ENCODE measurements at places on chromosomes 13 and 19.

GRCh38 chr13:30576528-30576927 is 41.2 kb upstream of the USPL1 start:
- no peak for DNase-seq

GRCh38 chr13:70014337-70014736 is 93.3 kb upstream of the ATXN8OS start:
- DNase-seq: no peak

GRCh38 chr13:26705536-26705935 is 55.0 kb downstream of the GPR12 start:
- DNase-seq: no peak

DNA sequence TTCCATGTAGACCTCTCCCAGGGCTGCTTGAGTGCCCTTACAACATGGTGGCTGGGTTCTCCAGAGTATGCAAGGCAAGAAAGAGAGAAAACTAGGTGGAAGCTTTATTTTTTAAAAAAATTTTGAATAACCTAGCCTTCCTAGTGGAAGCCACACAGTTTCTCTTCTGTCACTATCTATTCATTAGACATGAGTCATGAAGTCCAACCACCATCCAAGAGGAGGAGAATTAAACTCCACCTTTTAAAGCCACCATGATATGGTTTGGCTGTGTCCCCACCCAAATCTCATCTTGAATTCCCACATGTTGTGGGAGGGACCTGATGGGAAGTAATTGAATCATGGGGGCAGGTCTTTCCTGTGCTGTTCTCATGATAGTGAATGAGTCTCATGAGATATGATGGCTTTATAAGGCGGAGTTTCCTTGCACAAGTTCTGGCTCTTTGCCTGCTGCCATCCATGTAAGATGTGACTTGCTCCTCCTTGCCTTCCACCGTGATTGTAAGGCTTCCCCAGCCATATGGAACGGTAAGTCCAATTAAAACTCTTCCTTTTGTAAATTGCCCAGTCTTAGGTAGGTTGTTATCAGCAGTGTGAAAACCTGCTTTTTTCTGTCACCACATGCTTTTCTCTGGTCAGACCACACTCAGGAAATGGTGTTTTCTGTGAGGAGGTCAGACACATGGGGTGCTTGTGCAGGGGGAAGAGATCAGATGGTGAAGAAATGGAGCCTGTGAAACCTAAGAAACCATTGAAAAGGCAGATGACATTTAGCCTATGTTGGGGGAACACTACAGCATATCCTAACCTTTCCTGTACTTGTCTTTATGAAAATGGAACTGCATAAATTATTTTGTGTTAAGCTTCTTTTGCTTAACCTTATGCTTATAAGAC is 57.7 kb downstream of the ANKRD10 start:
- no peak for DNase-seq

DNA sequence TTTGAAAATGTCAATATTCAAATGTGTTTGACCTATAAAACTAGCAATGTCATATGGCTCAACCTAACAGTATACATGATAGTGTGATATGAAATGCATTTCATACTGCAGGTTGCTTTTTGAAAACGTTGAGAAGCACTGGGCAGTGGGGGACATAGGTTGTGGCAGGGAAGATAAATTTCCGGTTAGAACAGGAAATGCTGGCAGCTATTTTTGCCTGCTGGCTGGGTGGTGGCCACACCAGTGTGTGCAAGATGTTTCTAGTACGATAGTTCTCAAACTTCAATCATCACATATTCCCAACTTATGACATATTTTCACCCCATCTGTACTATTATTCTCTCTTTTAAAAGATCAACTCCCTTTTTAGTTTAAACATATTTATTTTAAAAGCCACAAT is 17.2 kb downstream of the FXYD5 start:
- peak; percentile 37 for DNase-seq

DNA sequence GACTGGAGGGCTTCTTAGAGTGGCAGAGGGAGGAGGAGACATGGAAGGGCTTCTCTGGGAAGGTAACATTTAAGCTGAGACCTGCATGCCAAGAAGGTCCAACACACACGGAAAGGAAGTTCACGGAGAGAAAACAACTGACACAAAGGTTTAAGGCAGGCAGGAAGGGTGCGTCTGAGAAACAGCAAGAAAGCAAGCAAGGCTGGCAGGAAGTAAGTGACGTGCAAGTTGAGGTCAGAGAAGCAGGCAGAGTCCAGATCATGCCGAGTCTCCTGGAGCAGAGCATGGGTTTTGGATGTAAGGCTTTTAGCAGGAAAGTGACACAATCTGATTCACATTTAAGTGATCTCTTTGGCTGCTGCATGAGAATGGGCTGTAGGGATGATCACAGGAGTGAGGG is 60.5 kb downstream of the ATP7B start:
- no peak for DNase-seq

DNA sequence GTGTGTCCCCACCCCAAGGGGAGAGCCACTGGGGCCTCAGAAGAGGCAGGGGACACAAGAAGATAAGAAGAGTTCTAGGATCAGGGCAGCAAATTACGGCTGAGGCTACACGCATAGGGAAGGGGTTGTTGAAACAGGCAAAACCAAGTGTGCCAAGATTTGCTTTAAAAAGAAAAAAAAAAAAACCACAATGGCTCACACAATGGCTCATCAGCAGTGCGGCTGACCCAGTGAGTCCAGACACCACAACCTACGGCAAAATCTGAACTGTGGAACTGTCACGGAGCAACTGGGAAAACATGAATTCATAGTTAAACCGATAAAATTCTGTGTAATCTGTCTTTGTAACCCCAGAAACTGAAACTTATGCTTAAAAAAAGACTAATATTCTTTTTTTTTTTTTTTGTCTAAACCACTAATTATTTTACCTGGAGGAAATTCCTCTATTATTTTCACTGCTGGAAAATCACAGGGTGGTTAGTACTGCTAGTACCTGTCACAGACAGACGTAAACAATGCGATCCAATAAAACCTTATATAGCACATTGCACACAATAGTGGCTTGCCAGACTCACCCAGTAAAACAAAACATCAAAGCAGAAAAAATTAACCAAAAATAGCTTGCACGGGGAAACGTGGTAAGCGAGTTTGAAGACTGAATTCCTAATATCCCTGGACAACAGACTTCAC is 325.4 kb upstream of the TSHZ3 start:
- no peak for DNase-seq

DNA sequence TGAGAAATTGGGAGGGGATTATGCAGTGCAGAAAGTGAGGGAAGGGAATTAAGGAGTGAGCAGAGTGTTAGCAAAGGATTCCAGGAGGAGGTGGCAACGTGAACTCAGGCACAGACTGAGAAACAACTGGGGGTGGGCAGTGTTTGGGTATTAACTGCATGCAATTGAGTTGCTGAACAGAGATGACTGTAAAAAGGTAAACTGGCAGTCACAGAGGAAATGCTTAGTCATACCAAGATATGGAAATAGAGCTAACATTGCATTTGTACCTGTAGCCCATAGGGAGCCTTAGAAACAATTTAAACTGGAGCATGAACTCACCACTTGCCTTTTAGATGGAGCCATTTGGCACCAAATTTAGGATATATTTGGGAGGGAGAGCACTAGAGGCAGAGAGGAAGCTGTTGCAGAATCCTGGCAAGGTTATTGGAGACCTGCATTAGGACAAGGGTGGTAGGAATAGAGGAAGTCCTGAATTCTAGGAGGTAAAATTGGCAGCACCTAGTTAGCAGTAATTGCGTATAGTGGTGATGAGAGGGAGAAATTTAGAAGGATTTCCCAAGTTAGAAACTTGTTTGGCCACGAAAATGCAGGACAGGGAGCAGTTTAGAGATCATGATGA is 100.6 kb upstream of the FRY start:
- DNase-seq: no peak

DNA sequence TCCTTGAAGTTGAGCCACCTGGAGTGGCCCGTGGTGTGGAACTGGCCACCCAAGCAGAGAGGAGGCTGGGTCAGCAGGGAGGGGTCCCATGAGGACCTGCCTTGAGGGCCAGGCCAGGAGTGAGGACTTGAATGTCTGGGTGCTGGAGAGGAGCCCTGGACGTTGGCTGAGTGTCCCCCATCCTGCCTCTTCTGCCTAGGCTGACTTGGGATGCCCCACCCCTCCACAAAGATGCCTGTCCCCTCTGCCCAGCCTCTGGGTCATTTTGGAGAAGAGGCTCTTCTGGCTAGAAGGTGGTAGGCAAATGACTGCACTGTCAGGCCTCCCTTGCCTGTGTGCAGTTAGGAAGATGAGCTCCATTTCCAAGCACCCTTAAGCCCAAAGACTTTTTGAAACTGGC is 1.7 kb downstream of the SSBP4 start:
- DNase-seq: no peak

DNA sequence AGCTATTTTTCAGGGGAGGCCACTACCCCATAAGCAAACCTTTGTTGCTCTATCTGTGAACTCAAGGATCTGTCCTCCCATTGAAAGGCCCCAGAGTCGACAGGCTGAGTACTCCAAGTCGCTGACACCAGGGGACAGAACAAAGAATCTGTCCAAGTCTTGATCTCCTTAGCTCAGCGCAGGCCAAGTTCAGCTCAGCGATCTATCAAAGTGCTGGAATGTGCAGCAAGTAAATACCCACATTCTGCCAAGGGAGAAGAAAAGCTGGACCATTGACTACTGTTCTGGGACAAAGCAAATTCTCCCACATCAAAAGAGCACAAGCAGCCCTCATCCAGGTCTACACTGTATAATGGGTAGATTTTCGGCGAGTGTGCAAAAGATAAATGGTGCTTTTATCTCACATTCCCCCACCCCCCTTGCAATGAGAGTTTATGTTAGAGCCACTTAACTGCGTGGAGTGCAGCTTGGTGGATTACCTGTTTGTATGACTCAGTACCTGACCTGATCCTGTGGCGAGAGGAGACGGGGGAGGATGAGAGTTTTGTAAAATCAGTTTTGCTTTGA is 391.7 kb upstream of the SGCG start:
- no peak for DNase-seq

GRCh38 chr19:35373492-35373891 is 2.6 kb downstream of the GPR42 start:
- DNase-seq: no peak

GRCh38 chr19:6042776-6043726 is 65.1 kb upstream of the RANBP3 start:
- no peak for DNase-seq

GRCh38 chr19:50152578-50152977 is 10.5 kb downstream of the IZUMO2 start:
- no peak for DNase-seq

- peak; percentile 47 for DNase-seq
These were observed 2.9 kb upstream of the C19orf85 start for GRCh38 chr19:55467236-55468053.

GRCh38 chr13:40668335-40668734 is 1.9 kb upstream of the FOXO1 start:
- DNase-seq: peak; percentile 15

GRCh38 chr19:36973844-36974195 is 57.7 kb downstream of the ZNF568 start:
- DNase-seq: no peak

DNA sequence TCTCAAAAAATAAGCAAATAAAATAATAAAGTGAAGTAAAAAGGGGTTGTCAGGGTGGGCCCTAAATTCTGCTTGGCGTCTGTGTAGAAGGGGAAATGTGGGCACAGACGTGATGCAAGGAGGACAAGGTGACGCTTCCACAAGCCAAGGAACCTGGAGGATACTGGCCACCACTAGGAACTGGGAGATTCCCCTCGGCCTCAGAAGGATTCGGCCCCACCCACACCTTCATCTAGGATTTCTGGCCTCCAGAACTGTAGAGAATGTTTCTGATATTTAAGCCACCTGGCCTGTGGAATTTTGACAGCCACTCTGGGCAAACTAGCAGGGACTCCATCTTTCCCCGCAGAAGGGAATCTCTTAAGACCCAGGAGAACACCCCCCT is 1.1 kb downstream of the PLEKHJ1 start:
- DNase-seq: peak; percentile 25

- DNase-seq: no peak
These were observed 53.9 kb upstream of the FLT1 start for GRCh38 chr13:28548872-28549271.

DNA sequence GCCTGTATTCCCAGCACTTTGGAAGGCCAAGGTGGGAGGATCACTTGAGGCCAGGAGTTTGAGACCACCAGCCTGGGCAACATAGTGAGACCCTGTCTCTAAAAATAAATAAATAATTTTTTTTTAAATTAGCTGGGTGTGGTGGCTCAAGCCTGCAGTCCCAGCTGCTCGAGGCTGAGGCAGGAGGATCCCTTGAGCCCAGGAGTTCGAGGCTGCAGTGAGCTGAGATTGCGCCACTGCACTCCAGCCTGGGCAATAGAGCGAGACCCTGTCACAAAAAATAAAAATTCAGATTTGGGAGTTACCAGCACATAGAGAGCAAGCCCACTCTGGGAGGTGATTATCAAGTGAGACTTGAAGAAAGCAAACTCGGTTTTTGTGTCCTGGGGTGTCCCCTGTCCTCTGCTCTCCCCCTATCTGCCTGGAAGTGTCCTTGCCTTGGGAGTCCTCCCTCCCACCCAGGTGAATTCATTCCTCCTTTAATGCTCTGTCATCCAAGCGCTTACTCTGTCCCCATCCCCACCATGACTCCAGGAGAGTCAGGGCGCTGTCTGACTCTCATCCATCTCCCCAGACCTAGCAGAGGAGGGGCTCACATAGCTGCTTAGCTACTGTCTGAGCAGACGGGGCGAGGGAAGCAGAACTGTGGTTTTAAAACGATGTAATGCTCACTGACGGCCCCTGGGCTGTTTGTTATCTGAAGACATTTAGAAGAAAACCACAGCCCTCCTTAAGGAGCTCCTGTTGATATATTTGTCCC is 146.8 kb downstream of the STK24 start:
- no peak for DNase-seq

DNA sequence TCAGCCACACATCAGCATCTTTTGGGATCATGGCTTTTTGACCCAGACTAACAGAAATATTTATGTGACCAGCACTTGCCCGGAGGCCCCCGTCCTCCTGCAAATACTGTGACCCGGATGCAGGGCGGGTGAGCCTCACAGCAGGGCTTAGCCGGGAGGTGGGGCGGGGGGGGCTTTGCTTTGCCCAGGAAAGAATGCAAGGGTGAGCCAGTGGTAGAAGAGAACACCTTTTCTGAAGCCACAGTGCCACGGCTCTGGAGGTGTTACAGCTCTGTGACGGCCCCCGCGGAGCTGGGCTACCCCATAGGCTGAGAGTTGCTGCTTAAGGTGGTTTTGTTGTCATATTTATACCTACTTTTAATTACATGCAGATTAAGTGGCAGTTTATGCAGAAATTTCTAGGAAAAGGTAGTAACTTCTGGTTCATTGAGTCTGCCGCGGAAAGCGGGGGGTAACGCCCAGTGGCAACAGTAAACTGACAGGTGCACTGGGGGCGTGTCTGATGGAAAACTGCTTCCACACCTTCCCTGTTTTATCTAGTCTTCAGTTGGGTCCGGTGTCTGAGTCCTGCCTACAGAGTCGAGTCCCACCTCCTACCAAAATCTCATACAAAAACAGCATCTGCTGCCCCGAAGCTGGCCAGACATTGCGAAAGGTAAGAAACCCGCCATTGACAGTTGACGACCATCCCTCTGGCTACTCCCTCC is 187.9 kb downstream of the TEX29 start:
- DNase-seq: no peak

GRCh38 chr13:99351772-99352171 is 44.6 kb upstream of the GPR183 start:
- no peak for DNase-seq

- DNase-seq: no peak
These were observed 39.1 kb downstream of the SMAD9 start for GRCh38 chr13:36880961-36881360.

Data from inflammatory macrophage (primary cell).